ENCODE measurements at places on chromosomes 16 and 17. TPM values are rescaled to one million over a fixed set of nuclear protein-coding genes. Genes with fewer than 3 reads are reported as not detected.
A peak's percentile ranks its signal among the peaks of the same experiment; 100 is the strongest.

GRCh38 chr17:76428511-76428910, 24.4 kb downstream of the UBE2O start:
- no peak for DNase-seq

GRCh38 chr17:64390044-64390443, 616 bp downstream of the PECAM1 start:
- no peak for DNase-seq

CPSF4L gene
- not detected for polyA plus RNA-seq

OTOA gene
- not detected for polyA plus RNA-seq

GRCh38 chr16:61564716-61565115, 471.5 kb downstream of the CDH8 start:
- no peak for DNase-seq

TNFRSF13B gene
- polyA plus RNA-seq: not detected

DNA sequence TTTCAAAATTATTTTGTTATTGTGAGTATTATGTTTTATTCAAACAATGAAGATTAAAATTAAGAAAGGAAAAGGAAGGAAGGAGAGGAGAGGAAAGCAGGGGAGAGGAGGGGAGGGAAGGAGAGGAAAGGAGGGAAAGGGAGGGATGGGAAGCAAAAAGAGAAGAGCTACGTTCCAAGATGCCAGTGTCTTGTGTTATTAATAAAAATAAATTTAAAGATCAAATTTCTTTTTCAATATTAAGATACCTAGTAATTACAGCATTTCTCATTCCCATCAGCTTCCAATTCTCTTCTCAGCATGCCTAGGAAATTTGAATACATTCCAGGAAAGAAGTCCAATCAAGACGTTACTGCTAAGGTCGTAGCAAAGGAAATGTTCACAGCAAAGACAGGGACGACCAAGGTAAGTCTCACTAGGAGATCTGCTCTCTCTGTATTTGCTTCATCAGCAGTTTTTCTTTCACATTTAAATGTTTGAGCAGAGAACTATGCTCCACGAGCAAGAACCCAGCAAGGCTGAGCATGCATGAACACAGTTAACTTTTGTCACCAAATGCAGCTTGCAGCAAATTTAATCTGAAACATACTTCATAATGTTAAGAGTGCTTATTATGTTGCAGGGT, 63.3 kb upstream of the HLF start:
- DNase-seq: no peak

DNA sequence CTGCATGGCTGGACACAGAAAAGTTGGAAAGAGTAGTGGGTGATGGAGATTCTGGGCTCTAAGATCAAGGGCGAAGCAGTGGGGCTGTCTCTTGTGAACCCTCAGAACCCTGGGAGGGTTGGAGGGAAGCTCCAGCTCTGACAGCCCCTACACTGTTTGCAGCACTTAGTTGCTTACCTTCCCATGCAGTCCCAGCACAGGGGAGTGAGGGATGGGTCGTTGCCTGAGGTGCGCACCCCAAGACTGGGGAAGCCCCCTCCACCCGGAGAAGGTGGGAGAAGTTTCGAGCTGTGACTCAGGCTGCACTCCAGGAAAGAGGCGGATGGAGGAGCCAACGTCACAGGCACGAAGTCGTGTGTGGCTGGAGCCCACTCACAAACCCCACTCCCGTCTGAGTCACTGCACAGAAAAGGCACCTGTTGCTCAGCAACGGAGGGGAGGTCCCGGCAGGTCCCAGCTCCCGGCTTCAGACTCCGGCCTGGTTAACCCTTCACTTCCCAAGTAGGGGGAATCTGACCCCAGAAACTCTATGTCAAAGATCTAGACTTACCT, 60.1 kb downstream of the AIPL1 start:
- DNase-seq: peak; percentile 6

DNA sequence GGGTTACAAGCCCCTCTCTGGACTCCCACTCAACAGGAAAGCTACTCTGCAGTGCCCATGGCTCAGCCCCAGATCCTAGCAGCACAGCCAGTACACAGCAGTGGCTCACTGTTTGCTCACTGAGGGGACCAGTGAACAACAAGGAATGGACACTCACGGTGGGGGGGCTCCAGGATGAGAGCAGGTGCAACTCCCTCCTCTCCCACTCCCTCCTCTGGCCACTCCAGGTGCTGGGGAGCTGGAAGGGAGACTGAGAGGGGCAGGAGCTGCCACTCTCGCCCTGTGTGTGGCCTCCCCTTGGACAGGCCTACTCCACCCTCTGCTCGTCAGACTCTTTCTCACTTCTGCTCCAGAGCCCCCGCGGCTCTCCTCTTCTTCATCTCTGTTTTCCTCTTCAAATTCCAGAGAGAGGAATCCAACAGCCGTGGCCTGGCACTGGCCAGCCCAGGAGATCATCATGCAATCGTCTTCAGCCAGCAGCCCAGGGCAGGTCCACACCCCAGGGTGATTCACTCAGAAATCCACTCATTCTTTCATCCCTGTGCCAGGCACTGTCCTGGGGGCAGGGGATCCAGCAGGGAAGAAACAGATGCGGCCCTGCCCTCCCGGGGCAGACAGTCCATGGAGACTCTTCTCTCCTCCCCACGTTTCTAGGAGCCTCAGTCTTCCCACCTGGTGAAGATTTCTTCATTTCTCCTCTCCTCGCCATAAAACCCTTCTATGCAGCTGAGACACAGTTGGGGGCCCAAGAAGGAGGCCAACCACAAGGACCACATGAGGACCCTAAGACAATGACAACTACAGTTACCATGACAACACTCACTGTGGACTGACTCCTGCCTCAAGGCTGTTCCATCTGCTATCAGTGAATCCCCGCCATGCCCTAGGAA, 30.7 kb downstream of the CFAP20 start:
- DNase-seq: no peak

DOC2B gene
- 0.21 TPM for polyA plus RNA-seq

DNA sequence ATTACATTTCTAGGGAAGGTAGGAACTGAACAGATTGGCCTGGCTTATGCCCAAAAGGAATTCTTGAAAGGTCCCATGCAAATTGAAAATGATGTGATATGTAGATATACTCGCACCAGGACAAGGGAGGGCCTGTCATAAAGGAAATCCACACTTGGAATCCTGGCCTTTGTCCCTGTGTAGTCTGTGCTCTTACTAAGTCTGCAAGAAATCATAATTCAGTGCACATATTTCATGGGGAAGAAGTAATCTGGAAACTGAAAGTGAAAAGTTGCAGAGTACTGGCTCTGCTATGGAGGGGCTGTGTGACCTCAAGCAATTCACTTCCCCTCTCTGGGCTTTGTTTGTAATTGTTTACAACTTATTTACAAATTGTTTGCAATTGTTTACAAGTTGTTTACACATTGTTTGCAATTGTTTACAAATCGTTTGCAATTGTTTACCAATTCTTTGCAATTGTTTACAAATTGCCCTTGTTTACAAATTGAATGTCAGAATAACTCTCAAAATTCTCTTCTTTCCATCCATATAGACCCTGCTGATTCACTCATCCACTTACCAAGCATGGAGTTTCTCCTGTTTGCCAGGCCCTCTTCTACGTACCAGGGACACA, 12.9 kb downstream of the SCNN1G start:
- DNase-seq: no peak

DNA sequence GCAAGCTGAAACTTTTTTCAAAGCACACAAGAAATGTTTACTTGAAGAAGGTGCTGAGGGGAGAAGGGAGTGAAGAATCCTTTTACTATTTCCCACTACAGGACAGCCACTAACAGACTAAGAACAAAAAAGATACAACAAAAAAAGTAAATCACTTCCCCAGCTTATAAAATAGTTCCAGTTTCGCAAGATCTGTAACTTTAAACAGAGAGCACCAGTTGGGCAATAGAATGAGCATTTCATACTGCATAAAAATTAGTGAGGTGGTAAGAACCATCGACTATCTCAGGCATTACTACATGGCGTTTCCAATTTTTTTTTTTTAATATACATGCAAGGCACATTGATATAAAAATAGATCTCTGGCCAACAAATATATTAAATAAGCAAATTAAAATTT, 11.1 kb downstream of the CRYBA1 start:
- no peak for DNase-seq

- DNase-seq: no peak
Observed at GRCh38 chr17:47254403-47254943, 846 bp downstream of the ITGB3 start.

DNA sequence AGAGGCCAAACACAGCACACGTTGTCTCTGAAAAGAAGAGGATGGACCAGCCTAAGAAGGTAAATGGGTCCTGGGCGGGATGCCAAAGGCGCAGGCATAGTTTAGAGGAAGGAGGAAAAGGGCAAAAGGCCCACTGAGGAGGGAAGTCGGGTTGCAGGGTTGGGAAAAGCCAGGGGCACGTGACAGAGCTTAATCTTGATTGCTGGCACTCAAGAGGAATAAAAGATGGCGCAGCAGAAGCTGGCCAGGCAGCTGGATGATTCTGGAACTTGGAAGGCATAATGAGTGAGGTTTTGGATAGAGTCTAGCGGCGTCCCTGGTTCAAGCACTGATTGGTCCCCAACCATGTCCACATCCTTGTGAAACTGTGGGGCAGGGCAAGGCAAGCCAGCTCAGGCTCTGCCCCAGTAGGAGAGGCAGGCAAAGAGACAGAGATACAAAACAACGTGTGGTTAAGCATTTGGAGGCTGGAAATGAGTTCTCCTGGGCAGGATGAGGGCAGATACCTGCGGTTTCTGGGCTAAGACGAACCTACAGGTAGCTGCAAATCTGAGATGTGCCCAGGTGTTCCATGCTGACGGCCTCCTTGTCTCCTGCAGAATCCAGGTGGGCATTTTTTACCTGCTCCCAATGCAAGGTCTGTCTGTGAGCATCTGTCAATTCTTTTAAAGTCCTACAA, 52.7 kb upstream of the CIBAR2 start:
- DNase-seq: no peak

GRCh38 chr16:72458035-72458434, 286.1 kb upstream of the PMFBP1 start:
- DNase-seq: no peak

Data from cardiac muscle cell (in vitro differentiated cells and primary cell).